Osteoblast (primary cell): ENCODE measurements at places on chromosomes 7 and 10. TPM values are rescaled to one million over a fixed set of nuclear protein-coding genes. Genes with fewer than 3 reads are reported as not detected.
A peak's percentile ranks its signal among the peaks of the same experiment; 100 is the strongest.

GRCh38 chr10:115968236-115968635, 304.8 kb downstream of the GFRA1 start:
- H3K36me3 ChIP-seq: no peaks in the 10 kb centered on the region
- no peak overlapping the region for H3K4me3 ChIP-seq
- no peaks in the 10 kb centered on the region for H3K4me1 ChIP-seq
- H3K27ac ChIP-seq: no peak overlapping the region
- peaks cover 2% of the 10 kb centered on the region for H3K27me3 ChIP-seq
- DNase-seq: no peak

DNA sequence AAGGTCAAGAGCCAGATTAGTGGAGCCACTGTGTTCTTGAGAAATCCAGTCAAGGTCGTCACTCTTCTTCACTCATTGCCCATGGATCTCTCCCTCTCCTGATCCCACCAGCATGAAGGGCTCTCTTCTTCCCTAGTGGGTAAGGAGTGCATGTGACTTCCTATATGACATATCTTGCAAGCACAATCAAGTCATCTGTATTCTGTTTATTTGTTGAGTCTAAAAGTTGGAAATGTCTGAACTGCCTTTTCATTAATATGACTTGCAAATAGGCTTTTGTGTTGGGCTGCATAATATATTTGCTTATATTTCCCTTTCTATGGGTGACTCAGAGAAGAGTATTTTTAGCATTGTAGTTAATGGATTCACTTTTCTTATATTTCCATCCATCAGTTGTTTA, 313.7 kb upstream of the KMT2E start:
- no peak overlapping the region for H3K4me3 ChIP-seq
- no peaks in the 10 kb centered on the region for H3K4me1 ChIP-seq
- no peak for DNase-seq
- H3K27ac ChIP-seq: no peak overlapping the region
- H3K27me3 ChIP-seq: no peaks in the 10 kb centered on the region

GRCh38 chr10:3233486-3233990, 61.0 kb upstream of the PITRM1 start:
- H3K4me1 ChIP-seq: peaks cover 16% of the 10 kb centered on the region
- no peaks in the 10 kb centered on the region for H3K36me3 ChIP-seq
- H3K27me3 ChIP-seq: peaks cover 2% of the 10 kb centered on the region
- H3K4me3 ChIP-seq: no peak overlapping the region

GRCh38 chr10:79241990-79242619, 105.2 kb upstream of the PPIF start:
- no peaks in the 10 kb centered on the region for H3K27me3 ChIP-seq
- peaks cover 5% of the 10 kb centered on the region for H3K36me3 ChIP-seq
- H3K4me1 ChIP-seq: peaks cover 65% of the 10 kb centered on the region
- DNase-seq: peak; percentile 99
- H3K27ac ChIP-seq: peak overlapping the region; percentile 76

DNA sequence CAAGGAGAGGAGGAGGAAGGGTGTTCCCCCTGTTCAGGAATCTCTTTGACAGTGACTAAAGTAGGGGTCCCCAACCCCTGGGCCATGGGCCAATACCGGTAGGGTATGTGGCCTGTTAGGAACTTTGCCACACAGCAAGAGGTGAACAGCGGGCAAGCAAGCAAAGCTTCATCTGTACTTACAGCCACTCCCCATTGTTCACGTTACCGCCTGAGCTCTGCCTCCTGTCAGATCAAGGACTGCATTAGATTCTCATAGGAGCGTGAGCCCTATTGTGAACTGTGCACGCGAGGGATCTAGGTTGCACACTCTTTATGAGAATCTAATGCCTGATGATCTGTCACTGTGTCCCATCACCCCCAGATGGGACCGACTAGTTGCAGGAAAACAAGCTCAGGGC, 201.6 kb downstream of the CAMK1D start:
- no peaks in the 10 kb centered on the region for H3K4me1 ChIP-seq
- H3K36me3 ChIP-seq: no peaks in the 10 kb centered on the region
- H3K27ac ChIP-seq: no peak overlapping the region
- no peaks in the 10 kb centered on the region for H3K27me3 ChIP-seq

DNA sequence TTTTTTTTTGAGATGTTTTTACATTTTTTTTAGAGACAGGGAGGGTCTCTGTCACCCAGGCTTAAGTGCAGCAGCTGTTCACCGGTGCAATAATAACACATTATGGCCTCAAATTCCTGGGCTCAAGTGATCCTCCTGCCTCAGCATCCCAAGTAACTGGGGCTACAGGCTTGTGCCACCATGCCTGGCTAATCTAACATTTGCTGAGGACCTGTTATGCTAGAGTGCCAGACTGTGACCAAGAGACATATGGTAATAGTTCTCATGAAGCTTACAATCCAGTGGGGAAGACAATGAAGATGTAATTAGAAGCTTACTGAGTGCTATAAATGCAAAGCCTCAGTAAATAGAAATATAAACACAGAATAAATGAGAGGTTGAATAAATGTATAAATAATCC, 17.6 kb upstream of the ORC5 start:
- no peak overlapping the region for H3K4me3 ChIP-seq
- no peak overlapping the region for H3K27ac ChIP-seq
- H3K36me3 ChIP-seq: no peaks in the 10 kb centered on the region
- peaks cover 5% of the 10 kb centered on the region for H3K27me3 ChIP-seq

- no peak overlapping the region for H3K4me3 ChIP-seq
- no peak overlapping the region for H3K27ac ChIP-seq
- no peak for DNase-seq
- peaks cover 10% of the 10 kb centered on the region for H3K4me1 ChIP-seq
- H3K27me3 ChIP-seq: no peaks in the 10 kb centered on the region
- no peaks in the 10 kb centered on the region for H3K36me3 ChIP-seq
Measured at GRCh38 chr10:77285529-77286182, 352.0 kb downstream of the KCNMA1 start.

DNA sequence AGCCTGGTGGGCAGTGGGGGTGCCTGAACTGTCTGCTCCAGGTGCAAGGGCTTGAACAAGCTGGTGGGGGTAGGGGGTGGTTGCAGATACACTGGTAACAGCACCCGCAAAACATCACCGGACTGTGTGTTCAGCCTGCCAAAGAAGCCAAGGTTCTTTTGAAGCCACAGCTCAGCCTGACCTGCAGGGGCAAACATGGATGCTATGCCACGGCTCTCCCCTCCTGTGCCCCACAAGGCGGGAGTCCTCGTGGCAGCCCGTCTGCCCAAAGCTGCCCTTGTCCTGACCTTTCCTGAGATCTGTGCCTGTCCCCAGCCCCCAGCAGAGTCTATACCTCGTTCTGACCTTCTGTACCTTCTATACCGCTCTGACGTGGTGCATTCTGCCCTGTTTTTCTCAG, 285.7 kb downstream of the GLRX3 start:
- H3K36me3 ChIP-seq: no peaks in the 10 kb centered on the region
- H3K27ac ChIP-seq: no peak overlapping the region
- H3K4me1 ChIP-seq: no peaks in the 10 kb centered on the region
- no peaks in the 10 kb centered on the region for H3K27me3 ChIP-seq
- H3K4me3 ChIP-seq: no peak overlapping the region

DNA sequence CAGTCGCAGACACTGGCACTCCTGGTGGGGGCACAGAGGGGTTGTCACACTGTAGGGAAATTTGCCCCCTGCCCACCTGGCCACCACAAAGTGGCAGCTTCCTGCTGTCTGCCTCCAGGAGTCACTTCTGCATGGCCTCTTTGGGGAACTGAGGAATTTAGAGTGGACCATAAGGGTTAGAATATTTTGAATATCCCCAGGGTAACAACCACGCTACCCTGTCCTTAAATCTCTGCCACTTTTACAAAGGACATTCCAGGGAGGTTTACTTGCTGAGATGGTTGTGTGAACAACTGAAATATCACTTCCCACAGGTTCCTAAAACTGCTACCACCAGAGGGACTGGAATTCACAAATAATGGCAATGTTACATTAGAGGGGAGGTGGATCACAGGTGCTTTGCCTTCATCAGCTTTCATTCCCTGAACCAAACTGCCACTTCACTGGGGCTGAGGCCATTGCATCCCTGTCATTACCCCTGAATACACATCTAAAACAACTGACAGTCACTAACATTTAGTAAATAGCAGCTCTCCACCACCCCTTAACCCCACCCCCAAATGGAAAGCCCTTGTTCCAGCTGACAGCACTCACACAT, 88.1 kb upstream of the IFRD1 start:
- H3K4me1 ChIP-seq: no peaks in the 10 kb centered on the region
- no peaks in the 10 kb centered on the region for H3K27me3 ChIP-seq
- H3K36me3 ChIP-seq: no peaks in the 10 kb centered on the region
- DNase-seq: no peak

DNA sequence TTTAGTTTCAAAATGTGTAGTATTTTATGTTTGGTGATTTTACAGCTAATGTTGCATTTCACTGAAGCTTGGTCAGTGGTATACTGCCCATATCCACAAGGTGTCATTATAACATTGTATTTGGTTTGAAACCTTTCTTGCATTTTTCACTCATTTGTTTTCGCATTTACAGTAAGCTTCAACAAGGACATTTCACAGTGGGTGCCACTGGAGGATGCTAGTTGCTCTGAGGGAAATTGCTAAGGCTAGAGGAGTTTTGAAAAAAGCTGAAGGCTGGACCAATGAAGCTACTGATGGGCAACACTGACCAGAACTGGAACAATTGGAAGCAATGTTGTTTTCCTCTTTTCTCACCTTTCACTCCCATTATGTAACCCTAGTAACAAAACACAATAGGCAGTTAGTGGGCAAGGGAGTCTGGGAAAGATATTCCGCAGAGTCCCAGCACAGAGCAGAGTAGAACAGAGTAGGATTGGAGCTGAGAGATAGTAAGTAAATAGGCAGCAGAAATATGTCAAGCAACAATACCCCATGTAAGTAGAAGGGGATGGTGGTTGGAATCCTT, 23.6 kb upstream of the SRI start:
- no peaks in the 10 kb centered on the region for H3K27me3 ChIP-seq
- H3K36me3 ChIP-seq: no peaks in the 10 kb centered on the region
- H3K27ac ChIP-seq: no peak overlapping the region
- peak; percentile 65 for DNase-seq

GRCh38 chr10:73796766-73797165, 11.4 kb downstream of the ZSWIM8 start:
- H3K27me3 ChIP-seq: no peaks in the 10 kb centered on the region
- no peak overlapping the region for H3K27ac ChIP-seq
- DNase-seq: peak; percentile 57

- no peaks in the 10 kb centered on the region for H3K4me1 ChIP-seq
- H3K36me3 ChIP-seq: no peaks in the 10 kb centered on the region
- H3K4me3 ChIP-seq: no peak overlapping the region
- DNase-seq: no peak
- peaks cover 6% of the 10 kb centered on the region for H3K27me3 ChIP-seq
Measured at GRCh38 chr7:39525926-39526325, 40.3 kb upstream of the YAE1 start.

- H3K27me3 ChIP-seq: no peaks in the 10 kb centered on the region
- peaks cover 13% of the 10 kb centered on the region for H3K36me3 ChIP-seq
- peak; percentile 53 for DNase-seq
- peak overlapping the region; percentile 88 for H3K4me3 ChIP-seq
- peaks cover 21% of the 10 kb centered on the region for H3K4me1 ChIP-seq
Measured at GRCh38 chr10:44385696-44386441, 972 bp upstream of the CXCL12 start.

DNA sequence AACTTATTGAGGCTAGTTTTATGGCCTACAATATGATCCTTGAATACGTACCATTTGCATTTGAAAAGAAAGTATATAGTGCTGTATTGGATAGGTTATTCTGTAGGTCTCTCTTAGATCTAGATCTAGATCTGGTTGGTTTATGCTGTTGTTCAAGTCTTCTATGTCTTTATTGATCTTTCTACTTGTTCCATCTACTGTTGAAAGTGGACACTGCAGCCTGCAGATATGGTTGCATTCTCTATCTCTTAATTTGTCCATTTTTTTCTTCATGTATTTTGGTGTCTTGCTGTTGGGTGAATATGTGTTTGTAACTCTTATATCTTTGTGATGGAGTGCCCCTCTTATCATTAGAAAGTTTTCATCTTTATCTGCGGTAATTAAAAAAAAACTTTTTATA, 139.4 kb upstream of the PCDH15 start:
- H3K4me3 ChIP-seq: no peak overlapping the region
- DNase-seq: no peak
- H3K4me1 ChIP-seq: no peaks in the 10 kb centered on the region
- no peaks in the 10 kb centered on the region for H3K27me3 ChIP-seq

GRCh38 chr10:58453105-58453504, 59.6 kb upstream of the BICC1 start:
- no peaks in the 10 kb centered on the region for H3K36me3 ChIP-seq
- H3K4me1 ChIP-seq: peaks cover 16% of the 10 kb centered on the region
- no peak overlapping the region for H3K27ac ChIP-seq
- H3K27me3 ChIP-seq: no peaks in the 10 kb centered on the region
- H3K4me3 ChIP-seq: no peak overlapping the region

- H3K27me3 ChIP-seq: no peaks in the 10 kb centered on the region
- no peak for DNase-seq
- no peak overlapping the region for H3K27ac ChIP-seq
- H3K4me3 ChIP-seq: no peak overlapping the region
- no peaks in the 10 kb centered on the region for H3K36me3 ChIP-seq
Measured at GRCh38 chr7:21194936-21195335, 232.9 kb upstream of the SP4 start.

DNA sequence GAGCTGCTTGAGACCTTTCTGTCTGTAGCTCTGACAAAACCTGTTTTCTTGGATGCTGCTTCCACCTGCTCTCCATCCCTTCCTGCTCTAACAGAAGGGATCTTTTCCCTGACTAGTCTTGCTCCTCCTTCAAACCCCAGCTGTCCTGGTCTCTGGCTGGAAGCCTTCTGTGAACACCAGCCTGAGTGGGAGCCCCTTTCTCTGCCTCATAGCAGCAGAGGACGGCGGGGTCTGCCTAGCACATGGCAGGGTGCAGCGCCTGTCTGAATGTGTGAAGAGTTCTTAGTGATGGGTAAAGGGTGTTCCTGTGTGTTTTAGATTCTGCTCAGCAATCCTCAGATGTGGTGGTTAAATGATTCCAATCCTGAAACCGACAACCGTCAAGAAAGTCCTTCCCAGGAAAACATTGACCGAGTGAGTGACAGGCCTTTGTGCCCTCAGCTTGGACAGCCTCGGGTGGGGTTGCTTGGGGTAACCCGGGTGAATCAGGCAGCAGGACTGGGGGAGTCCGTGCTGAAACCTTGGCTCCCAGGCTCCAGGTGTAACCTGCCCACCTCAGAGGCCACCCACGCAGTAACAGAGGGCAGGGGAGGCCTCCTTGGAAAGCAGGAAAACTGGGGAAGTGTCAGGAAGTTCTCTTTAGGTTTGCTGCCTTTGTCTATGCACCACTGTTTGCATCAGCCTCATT, 34.1 kb downstream of the NUB1 start:
- peak; percentile 74 for DNase-seq
- H3K4me3 ChIP-seq: no peak overlapping the region
- H3K27ac ChIP-seq: no peak overlapping the region
- H3K36me3 ChIP-seq: peaks cover 22% of the 10 kb centered on the region

DNA sequence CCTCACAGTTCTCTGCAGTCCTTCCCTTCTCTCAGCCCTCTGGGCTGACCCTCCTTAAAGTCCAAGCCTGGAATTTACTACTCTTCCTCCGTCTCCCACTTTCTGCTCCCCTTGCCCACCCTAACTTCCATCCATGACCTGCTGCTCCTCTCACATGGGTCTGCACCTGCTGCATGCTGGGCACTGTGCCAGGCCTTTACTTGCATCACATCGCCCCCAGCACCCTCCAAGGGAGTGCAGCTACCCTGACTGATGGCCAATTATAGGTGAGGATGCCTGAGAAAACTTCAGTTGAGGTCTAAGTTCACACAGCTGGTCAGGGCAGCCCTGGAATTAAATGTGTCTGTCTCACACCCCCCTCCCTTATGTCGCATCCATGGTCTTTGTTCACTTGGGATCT, 53.6 kb upstream of the ZPBP start:
- no peaks in the 10 kb centered on the region for H3K27me3 ChIP-seq
- no peak overlapping the region for H3K27ac ChIP-seq
- no peak for DNase-seq
- H3K4me3 ChIP-seq: no peak overlapping the region

The SH2D4B gene
- under 0.01 TPM in 1 of 2 replicates, not detected in the other for total RNA-seq

The FAM20C gene
- total RNA-seq: 38.6 and 46.0 TPM in 2 replicates

The CFAP69 gene
- total RNA-seq: 5.4 and 8.8 TPM in 2 replicates

The FANK1 gene
- total RNA-seq: 8.3 and 8.5 TPM in 2 replicates

The PDE6C gene
- total RNA-seq: not detected in 2 replicates

The UTF1 gene
- not detected in 2 replicates for total RNA-seq

The GPR15LG gene
- not detected in 2 replicates for total RNA-seq
